Activated CD4-positive, alpha-beta T cell treated with anti-CD3 and anti-CD28 coated beads for 36 hours (primary cell): ENCODE measurements at places on chromosomes 7 and 10.

DNA sequence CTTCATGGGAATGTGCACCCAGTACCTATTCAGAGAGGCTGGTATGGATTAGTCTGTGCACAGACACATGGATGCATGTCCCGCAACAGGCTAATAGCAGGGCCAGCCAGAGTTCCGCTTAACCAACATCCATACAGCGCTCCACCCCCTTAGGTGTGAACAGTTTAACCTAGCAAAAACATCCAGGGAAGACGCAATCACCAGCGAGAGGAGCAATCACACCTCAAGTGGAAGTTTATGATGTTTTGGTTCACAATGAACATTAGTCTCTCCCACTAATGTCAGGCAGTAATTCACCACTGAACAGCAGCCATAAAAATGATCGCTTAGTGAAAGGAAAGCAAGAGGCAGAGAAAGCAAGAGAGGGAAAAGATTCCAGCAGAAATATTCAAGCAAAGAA is 91.1 kb downstream of the PLXNA4 start:
- no peak for DNase-seq

DNA sequence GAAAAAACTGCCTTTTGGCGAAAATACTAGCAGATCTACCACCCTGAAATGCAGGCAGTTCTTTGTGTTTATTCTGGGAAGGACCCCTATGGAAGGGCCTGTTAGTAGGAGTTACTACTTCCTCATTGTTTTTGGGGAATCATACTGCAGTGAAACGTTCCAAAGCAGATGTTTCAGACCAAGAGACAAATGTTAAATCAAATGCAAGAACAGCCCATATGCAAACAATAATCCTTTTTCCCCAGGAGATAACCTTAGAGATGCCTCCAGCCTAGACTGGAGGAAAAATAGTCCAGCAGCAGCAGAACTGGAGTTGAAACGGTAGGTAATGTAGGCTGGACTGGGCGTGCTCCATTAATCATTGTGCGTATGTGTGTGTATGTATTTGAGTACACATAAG is 65.9 kb upstream of the VWDE start:
- no peak for DNase-seq

DNA sequence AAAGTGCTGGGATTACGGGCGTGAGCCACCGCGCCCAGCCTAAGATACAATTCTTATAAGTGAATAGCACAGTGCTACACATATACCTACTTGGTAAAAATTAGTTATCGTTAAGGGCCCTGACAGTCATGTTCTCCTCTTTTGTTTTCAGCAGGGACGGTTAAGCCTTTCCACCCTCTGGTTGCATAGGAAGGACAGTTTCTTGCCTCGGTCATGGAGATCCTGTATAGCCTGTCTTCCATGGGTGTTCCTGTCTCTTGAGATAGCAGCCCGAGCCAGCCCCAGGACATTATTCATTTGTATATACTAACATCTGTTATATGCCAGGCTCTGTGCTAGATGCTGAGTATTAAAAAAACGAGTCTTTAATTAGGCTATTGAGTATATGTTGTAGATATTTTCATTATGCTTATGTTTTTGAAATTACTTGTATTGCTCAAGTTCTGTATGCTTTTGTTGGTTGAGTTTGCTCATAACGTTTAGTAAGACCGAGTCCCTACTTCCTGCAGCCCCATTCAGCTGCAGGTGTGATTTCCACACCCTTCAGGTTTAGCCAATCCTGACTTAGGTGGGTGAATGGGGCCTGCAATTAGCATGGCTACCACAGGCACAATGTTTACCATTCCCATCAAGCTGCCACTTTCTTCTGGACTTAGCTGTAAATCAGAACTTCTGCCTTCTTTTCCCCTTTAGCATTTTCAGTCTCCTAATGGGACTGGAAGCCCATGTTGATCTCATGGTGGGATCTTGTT is 24.8 kb downstream of the CCSER2 start:
- no peak for DNase-seq

- DNase-seq, result no peak
Observed at GRCh38 chr10:12189426-12189825, 6.3 kb downstream of the NUDT5 start.

GRCh38 chr10:135132-135600 is at the start of gene ZMYND11:
Gene ZMYND11 (plus strand): TSS chr10:135455. CDS start chr10:180013, 44,558 bp downstream.
- peak; percentile 74 for DNase-seq
